ENCODE measurements at places on chromosomes 1 and 21. TPM values are rescaled to one million over a fixed set of nuclear protein-coding genes. Genes with fewer than 3 reads are reported as not detected.

HHAT gene
- 2.0 TPM for total RNA-seq

KIRREL1 gene
- total RNA-seq: 29.3 TPM

PDE9A gene
- total RNA-seq: 1.1 TPM

BACE2 gene
- total RNA-seq: 23.3 TPM

DNASE2B gene
- not detected for total RNA-seq

Measured in A549 treated with CpdA at 1 μM for 4 hours (cell line).